ENCODE measurements at places on chromosomes 1 and 21.

DNA sequence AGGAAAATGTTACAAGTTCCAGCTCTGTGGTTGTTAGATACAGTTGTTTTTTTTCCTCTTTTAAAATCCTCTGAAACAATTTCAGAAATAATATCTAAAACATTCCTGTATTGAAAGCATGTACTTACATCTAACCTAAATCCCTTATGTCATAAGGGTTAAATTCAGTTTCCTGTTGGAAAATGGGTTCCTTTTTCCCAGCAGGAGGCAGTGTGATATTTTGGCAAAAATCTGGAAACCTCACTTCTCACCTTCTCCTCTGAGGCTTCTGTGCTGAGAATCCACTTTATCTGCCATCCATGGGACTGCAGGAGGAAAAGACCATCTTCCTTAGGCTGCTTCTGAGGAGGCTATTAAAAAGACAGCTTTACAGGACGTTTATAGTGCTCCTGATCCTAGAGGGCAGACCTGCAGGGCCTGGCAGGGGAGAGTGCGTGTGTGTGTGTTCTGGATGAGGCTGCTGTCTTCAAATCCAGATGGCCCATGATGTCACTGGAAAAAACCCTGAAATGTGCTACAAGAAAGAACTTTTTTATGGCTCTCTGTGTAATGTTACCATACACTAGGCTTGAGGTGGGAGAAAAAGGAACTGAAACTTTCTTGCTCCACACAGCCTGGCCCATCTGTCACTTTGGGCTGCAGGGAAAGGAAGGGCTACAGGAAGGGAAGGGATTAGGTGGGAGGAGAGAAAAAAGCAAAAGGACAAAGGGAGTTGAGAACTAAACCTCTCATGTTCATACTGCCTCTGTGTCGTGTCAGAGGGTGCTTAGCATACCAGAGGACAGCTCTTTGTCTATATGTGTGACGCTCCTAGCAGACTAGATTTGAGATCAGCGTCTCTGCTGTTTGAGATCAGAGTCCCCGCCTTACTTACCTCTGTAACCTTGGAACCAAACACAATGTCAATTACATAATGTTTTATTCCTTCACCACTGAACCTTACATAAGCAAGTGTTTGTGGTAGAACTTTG lies 379.2 kb upstream of the SPAG17 start:
- DNase-seq: no peak

GRCh38 chr1:30777060-30777903 lies 19.7 kb upstream of the LAPTM5 start:
- DNase-seq: no peak

GRCh38 chr1:117638759-117639158 lies 32.9 kb downstream of the TENT5C start:
- DNase-seq: no peak

GRCh38 chr1:173529106-173529505 lies 52.0 kb downstream of the PRDX6 start:
- no peak for DNase-seq

DNA sequence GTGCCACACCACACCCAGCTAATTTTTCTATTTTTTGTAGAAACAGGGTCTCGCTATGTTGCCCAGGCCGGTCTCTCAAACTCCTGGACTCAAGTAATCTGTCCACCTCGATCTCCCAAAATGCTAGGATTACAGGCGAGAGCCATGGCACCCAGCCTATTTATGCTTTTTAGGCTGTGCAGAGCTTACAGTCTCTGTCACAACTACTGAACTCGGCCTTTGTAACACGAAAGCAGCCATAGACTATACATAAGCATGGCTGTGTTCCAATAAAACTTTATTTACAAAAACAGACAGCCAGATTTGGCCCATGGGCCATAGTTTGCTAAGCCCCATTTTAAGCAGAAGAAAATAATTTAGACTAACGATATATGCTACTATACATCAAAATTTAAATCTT lies 54.4 kb downstream of the NID1 start:
- DNase-seq: no peak

- DNase-seq: peak; percentile 36
Observed at GRCh38 chr1:203145321-203146041, 18.0 kb downstream of the ADORA1 start.

- no peak for DNase-seq
Observed at GRCh38 chr21:44940116-44940631, 345 bp downstream of the SLX9 start.

DNA sequence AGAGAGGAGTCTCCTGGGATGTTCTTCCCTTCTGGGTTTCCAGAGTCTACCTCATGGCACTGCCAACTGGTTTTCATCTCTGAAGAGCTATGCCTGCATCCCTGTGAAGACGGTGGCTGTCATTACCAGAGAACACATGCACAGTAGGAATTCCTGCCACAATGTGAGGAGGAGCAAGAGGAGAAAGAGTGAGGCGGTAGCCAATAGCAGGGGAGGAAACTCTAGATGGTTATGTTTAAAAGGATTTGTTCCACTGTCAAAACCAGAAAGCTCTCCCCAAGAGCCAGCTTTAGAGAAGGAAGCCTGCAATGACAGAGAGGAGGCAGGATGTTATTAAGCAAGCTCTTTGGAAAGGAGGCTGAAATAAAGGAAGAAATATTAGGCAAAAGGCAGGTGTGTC lies 12.3 kb downstream of the LMX1A start:
- no peak for DNase-seq

GRCh38 chr21:21156397-21156796 lies 158.2 kb downstream of the NCAM2 start:
- DNase-seq: no peak

GRCh38 chr1:206029484-206029883 lies 5.8 kb upstream of the CTSE start:
- no peak for DNase-seq

DNA sequence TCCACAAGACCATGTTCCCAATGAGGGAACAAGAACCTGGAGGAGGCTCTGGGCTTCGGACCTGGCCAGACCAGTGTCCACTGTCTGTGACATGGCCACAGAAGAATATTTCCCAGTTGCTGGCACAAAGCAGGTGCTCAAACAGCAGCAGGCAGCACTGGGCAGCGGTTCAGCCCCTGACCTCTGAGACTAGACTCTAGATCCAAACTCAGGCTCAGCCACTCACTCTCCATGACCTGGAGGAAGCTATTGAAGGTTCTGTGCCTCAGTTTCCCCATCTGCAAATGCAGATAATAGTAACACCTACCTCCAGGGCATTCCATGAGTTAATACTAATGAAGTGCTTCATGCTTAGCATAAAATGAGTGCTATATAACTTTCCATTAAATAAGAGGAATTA lies 8.0 kb downstream of the TMPRSS2 start:
- DNase-seq: no peak

- DNase-seq: no peak
Observed at GRCh38 chr1:53949023-53949990, 3.2 kb downstream of the LRRC42 start.

GRCh38 chr1:200131551-200132125 lies 104.1 kb downstream of the NR5A2 start:
- DNase-seq: peak; percentile 12

DNA sequence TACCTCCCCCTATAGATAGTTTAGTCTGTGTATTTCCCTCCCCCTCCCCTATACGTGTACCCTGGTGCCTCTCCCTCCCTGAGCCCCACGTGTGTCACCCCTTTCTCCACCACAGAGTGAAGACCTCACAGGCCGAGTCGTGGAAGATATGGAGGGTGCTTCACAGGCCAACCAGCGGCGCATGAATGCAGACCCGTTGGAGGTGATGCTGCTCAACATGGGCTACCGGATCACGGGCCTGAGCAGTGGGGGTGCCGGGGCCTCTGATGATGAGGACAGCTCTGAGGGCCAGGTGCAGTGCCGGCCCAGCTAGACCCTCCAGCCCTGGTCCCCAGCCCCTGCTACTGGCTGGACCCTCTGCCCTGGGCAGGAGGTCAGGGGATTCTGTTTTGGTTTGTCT lies 15.9 kb upstream of the TMEM222 start:
- DNase-seq: no peak

DNA sequence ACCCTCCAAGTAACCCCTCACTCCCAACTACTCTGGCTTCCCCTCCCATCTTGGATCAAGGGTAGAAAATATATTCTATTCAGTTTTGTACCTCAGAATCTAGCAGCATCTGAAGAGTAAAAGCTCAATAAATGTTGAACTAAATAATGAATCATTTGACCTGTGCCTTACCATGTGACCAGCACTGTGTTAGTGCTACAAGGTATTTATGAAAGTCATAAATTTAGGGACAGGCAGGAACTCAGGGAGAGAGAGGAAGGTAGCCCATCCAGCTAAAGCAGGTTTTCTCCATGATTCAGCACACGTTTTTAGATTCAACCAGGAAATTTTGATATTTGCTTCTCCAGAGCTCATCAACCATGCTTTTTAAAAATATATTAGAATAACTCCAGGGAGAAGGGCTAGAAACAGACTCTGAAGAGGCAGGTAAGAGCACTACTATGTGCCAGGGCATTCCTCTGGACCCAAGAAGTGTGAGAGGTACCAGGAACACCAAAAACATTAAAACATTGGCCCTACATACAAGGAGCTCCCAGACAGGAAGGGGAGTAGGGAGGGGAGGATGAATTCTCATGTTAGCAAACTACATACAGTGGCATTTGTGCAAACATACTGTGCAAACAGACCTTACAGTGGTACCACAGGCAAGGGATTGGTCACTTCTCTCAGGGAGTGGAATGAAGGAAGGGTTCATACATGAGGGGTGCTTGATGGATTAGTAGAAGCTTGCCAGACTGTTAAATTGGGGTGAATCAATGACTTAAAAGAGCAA lies 64.3 kb downstream of the FYB2 start:
- DNase-seq: no peak

GRCh38 chr1:152924191-152924590 lies 15.8 kb downstream of the IVL start:
- DNase-seq: no peak

GRCh38 chr1:217534566-217534965 lies 96.3 kb downstream of the GPATCH2 start:
- no peak for DNase-seq

- DNase-seq: no peak
Observed at GRCh38 chr1:165168467-165168866, 188.0 kb downstream of the LMX1A start.

GRCh38 chr1:55870106-55870505 lies 654.9 kb upstream of the USP24 start:
- DNase-seq: no peak

GRCh38 chr1:64962441-64962840 lies 3.9 kb downstream of the JAK1 start:
- DNase-seq: no peak

DNA sequence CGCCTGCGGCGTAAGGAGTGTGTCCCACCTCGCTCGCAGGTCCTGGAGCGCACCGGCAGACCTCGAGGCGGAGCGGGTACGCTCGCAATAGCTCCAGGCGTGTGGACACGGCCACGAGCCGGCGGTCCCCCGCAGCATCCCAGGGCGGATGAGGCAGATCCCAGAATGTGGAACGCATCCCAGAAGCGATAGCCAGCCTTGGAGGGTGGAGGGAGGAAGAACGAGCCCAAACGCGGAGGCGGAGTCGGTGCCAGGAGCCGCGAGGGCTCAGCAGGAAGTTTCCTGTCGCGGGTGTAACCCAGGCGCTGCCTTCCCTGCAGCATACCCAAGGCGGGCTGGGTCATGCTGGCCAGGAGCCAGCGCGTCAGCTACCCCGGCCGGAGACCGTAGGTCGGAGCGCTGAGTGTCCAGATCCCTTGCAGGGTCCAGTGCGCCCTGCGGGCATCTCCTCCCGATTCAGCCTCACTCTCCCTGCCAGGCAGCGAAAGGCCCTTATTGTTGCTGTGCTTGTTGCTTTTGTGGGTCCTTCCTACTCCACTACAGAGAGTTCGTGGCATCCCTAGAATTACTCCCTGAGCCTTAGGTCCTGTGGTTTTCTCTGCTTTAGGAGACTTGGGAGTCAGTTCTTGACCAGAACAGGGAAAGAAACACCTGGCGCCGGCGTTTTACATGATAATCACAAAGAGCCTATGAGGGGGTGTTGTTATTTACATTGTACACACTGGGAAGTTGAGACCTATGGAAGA lies 27.7 kb downstream of the STYXL2 start:
- no peak for DNase-seq

GRCh38 chr1:228246216-228246900 lies 38.5 kb downstream of the OBSCN start:
- DNase-seq: no peak

DNA sequence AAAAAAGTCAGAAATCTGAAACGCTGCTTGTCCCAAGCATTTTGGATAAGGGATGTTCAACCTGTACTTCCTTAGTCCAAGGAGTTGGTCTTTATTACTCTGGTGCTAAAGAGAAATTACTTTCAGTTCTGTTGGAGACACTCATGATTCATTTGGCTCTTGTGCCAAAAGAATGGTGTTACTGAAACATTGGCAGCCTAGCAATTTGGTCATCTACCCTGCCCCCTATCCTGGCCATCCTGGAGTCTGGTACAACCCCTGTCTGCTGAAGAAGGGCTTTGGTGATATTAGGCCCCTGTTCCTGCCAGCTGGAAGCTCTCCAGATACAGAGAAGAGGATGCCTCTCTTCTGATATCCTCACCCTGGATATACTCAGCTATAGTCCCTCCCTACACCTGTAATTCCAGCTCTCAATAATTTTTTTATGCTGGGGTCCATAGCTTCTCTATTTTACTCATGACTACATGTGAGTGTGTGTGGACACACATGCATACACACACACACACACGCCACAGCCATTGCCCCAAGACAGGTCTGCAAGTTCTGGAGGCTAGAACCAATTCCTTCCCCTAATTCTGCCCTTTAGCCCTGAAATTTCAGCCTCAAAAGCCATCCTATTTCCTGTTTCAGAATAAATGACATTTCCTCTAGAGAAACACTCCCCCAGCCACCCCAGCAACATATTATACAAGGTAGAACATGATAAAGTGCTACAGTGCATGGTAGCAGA lies 40.0 kb downstream of the LHX8 start:
- no peak for DNase-seq

GRCh38 chr1:183778568-183779433 lies 26.1 kb upstream of the RGL1 start:
- DNase-seq: no peak

- no peak for DNase-seq
Observed at GRCh38 chr1:46940307-46940706, 969 bp downstream of the CYP4A11 start.

DNA sequence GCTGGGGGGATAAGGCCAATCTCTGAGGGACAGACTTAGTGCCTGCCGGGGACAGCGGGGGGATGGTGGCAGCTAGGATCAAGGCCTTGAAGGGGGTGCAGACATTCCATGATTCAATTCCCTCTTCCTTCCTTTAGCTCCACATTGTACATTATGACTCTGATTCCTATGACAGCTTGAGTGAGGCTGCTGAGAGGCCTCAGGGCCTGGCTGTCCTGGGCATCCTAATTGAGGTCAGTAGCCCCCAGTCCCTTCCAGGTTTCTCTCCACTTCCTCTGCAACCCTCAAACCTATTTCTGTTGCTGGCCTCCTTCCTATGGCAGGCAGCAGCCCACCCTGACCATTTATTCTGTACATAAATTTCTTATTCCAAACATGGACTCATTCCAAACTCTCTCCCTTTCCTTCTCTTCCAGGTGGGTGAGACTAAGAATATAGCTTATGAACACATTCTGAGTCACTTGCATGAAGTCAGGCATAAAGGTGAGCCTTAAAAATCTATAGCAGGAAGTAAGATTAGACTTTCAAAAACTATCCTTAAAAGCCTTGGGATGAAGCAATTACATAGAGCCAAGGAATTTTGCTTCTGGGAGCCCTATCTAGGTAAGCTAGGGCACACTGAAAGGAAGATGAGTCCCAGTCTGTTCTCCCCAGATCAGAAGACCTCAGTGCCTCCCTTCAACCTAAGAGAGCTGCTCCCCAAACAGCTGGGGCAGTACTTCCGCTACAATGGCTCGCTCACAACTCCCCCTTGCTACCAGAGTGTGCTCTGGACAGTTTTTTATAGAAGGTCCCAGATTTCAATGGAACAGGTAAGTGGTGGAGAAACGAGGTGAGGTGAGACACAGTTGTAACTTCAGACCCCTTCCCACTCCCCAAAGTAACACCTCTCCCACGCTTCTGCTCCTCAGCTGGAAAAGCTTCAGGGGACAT lies 5.1 kb downstream of the CA14 start:
- no peak for DNase-seq

Data from T47D (cell line).